NCI-H460 (cell line): ENCODE measurements at places on chromosomes 2 and 18. TPM values are rescaled to one million over a fixed set of nuclear protein-coding genes. Genes with fewer than 3 reads are reported as not detected.
A peak's percentile ranks its signal among the peaks of the same experiment; 100 is the strongest.

DNA sequence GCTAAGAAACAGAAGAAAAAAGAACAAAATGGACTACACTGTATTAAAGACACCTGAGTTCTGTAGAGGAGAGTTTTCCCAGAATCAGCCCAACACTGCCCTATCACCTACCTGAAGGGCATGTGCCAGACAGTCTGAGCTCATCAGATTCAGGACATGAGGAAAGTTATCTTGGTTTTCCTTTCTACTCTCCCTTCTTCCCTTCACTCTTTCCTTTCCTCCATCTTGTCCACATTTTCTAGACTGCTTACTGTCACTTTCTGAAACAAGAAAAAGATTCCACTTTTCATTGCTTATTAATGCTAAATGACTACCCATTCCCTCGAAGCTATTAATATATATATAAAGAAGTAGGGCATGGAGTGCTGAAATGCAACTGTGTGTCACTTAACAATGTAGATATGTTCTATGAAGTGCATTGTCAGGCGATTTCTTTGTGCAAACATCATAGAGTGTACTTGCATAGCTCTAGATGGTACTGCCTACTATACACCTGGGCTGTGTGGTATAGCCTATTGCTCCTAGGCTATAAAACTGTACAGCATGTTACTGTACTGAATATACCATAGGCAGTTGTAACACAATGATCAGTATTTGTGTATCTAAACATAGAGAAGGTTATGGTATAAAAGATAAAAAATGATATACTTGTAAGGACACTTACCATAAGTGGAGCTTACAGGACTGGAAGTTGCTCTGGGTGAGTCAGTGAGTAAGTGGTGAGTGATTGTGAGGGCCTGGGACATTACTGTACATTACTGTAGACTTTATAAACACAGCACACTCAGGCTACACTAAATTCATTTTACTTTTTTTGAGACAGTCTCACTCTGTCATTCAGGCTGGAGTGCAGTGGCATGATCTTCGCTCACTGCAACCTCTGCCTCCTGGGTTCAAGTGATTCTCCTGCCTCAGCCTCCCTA is 145.5 kb upstream of the ITGA6 start:
- no peak for DNase-seq

Gene HOXD8
- total RNA-seq = 11.7 and 13.9 TPM in 2 replicates

Gene ASB18
- not detected in 2 replicates for total RNA-seq

GRCh38 chr2:238754259-238754658 is 93.6 kb upstream of the TWIST2 start:
- peak; percentile 15 for DNase-seq

DNA sequence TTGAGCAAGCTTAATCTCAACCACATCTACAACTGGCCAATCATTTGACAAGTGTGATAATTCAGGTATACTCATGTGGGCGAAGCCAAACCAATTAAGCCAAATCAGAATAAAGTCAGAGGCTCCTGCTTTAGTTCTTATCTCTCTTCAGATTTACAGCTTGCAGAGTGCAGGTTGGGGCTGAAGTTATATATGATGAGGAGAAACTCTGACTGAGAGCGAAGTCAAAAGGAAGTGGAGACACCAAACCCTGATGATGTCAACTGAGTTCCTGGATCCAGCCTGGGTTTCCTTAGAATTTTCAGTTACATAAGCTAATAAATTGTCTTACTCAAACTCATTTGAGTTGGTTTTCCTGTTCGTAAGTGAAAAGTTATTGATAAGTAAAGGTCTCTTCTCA is 73.9 kb downstream of the ASXL2 start:
- DNase-seq = no peak

Gene CYP27C1
- total RNA-seq = not detected in 2 replicates

DNA sequence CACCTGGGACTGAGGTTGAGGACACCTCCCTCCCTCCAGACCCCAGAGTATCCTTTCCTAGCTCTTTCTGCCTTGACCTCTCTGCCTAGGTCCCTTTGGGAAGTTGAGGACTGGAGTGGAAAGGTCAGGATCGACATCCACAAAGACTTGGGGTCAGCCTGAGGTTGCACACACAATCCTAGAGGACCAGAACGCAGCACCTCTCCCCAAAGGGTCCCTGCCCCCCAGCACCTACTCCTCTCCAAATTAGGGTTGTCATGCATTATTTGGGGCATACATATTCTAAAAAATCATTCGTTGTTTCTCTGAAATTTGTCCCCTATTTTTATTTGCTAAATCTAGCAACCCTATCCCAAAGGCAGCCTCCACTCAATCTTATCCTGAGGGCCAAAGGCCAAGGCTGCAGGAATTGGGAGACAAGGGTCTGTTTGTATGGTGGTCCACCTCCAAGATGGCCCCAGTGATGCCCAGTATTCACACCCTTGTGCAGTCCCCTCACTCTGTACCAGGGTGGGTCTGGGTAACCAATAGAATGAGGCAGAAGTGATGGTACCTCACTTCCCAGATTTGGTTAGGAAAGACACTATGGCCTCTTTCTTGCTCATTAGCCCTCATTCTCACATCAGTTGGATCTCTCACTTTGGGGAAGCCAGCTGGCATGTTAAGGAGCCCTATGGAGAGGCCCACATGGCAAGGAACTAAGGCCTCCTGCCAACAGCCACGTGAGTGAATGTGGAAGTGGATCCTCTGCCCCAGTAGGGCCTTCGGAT is 3.5 kb upstream of the CHRNG start:
- no peak for DNase-seq
